ENCODE measurements at places on chromosomes 16 and 17. TPM values are rescaled to one million over a fixed set of nuclear protein-coding genes. Genes with fewer than 3 reads are reported as not detected.

GRCh38 chr16:19265380-19265930 lies 20.1 kb upstream of the CLEC19A start:
- no peak for DNase-seq

DNA sequence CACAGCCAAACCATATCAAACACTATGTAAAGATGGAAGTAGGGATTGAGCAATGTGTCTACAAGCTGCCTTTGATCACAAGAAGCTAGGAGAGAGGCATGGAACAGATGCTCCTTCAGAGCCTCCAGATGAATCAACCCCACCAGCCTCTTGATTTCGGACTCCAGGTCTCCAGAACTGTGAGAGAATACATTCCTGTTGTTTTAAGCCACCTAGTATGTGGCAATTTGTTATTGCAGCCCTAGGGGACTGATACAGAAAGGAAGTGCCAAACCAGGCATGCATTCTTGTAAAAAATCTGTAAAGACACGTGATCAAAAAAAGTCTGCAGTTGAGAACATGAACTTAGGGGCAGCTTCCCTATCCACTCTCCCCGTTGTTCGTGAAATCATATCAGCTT lies 91.1 kb downstream of the C17orf67 start:
- no peak for DNase-seq

DNA sequence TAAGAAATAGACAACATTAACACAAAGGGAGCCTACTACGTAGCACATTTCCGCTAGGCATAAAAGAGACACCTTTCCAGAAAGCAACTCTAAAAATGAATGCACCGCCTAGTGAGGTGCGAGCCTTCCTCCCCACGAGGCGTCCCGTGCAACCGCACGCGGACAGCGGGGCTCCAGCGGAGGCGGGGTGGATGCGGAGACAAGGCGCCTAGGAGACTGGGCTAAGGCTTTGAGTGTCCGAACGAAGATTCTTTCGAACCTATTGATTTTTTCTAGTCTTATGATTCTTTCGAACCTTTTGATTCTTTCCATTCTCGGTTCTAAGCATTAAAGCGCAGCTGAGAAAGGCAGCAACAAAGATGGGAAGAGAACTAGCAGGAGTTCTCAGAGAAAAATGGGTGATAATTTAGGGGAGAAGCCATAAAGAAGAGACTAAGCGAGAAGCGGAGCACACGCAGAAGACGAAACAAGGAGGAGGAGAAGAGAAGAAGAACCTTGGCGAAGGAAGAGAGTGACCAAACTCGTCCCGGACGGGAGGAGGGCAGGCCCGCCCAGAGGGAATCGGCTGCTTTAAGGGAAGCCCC lies 394 bp upstream of the CPD start:
- DNase-seq: peak; percentile 52

GRCh38 chr16:69293401-69293800 lies 17.7 kb upstream of the VPS4A start:
- DNase-seq: no peak

DNA sequence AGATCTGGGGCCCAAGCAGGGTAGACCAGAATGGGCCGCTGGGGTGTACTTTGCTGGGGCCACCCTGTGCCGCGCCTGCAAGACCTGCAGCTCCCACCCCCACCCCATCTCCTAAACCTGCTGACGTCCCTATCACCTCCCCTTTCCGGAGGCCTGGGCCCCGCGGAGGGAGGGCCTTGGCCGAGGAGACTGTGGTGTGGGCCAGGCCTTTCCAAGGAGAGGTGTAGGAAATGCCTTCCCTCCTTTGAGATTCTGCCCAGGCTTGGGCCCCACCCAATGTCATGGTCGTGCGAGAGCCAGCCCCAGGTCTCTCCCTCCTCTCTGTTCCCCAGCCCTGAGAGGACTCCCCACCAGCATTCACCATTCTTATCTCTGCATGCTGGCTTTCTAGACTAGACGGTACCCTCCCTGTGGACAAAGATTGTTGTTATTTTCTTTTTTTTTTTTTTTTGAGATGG lies 3.9 kb upstream of the WFIKKN2 start:
- DNase-seq: no peak

- no peak for DNase-seq
These were observed 2.1 kb downstream of the RPL23 start for GRCh38 chr17:38851434-38851833.

DNA sequence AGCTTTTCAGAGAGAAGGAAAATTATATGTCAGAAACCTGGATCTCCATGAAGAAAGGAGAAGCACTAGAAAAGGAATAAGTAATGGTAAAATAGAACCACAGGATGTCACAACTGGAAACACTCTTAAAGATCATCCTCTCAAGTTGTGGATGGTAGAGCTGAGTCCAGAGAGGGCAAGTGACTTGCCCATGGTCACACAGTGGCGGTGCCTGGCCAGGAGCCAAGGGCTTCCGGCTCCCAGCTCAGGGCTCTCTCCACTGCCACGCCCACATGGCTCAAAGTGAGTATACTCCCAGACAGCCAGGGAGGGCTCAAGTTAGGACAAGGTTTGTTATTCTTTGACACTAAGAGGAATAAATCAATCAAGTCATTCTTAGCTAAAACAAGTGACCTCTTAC lies 159.8 kb downstream of the COPRS start:
- DNase-seq: no peak

ABCA9 gene
- 100 TPM for total RNA-seq

KRTAP4-4 gene
- not detected for total RNA-seq

DNA sequence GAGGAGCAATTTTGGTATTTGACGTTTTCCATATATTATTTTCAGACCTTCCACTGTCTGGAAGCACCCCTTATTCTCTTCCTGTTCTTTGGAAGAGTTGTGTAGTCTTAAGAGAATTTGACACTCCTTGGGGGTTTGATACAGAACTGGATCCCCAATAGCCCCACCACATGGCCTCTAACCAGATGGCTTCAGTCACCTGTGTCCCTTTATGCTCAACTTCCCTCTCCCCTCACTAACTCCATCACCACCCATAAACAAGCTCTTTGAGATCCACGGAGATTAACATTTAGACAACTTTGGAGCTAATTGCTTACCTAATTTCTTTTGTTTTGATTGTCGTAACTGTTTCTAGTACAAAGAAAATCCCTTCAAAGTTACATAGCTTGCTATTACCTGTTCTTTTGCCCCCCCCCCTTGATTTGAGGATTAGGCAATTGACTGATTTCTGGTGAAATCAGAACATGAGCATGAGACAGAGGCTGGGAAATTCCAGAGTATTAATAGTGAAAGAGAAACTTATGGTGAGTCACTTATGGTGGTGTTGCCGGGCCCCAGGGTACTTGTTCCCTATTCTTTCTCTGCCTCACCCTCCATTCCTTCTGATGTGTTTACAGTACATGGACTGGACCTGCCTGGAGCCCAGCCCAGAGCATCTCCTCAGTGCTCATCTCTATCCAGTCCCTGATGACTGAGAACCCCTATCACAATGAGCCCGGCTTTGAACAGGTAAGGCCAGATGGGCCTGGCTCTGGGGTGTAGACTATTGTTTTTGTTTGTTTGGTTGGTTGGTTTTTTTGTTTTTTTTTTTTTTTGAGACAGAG lies 7.5 kb downstream of the UBE2Z start:
- no peak for DNase-seq

DNA sequence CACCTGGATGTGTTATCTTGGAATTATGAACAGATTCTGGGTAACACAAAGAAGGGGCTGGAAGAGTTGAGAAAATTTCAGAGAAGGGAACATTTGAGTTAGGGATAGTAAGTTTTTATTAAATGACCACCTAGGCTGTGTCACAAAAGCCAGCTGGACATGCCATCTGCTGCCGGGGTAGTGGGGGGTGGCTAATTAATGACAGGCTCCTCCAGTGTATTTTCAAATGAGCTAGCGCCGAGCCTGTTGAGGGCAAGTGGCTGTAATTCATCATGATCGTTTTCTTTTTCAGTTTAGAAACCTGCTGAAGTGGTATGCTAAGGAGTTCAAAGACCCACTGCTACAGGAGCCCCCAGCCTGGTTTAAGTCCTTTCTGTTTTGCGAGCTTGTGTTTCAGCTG lies 6.2 kb downstream of the TMEM97 start:
- peak; percentile 17 for DNase-seq

GRCh38 chr17:69809331-69809730 lies 265.7 kb upstream of the KCNJ16 start:
- DNase-seq: no peak

- DNase-seq: peak; percentile 90
These were observed 2.9 kb downstream of the RNF213 start for GRCh38 chr17:80263253-80264204.

- no peak for DNase-seq
These were observed 979 bp downstream of the MAP3K14 start for GRCh38 chr17:45315648-45316433.

DNA sequence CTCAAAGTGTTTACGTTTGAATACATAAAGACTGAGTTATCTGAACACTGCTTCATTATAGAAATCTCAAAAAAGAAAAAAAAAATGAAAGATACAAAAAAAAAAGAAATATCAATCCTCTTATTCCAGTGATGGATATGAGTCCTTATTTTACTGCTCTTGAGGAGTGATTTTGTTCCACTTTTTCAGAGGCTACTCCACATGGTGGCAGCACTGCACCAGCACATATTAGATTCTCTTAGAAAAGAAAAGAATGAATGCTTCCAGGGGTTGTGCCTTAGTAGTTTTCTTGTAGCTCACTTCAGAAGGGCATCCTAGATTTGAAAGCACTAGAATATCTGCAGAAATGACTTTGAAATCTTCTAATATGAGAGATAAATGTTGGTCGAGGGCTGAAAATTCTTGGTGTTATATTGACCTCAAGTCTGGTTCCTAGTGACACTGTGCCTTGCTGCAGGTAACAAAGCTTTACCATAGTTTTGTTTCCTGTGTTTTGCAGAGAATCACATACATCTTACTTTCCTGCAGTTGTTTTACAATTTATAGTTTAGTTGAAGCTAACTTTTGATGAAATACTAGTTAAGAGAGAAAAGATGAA lies 25.9 kb downstream of the AP2B1 start:
- peak; percentile 53 for DNase-seq

CES5A gene
- total RNA-seq: not detected

ABCC11 gene
- not detected for total RNA-seq

DNA sequence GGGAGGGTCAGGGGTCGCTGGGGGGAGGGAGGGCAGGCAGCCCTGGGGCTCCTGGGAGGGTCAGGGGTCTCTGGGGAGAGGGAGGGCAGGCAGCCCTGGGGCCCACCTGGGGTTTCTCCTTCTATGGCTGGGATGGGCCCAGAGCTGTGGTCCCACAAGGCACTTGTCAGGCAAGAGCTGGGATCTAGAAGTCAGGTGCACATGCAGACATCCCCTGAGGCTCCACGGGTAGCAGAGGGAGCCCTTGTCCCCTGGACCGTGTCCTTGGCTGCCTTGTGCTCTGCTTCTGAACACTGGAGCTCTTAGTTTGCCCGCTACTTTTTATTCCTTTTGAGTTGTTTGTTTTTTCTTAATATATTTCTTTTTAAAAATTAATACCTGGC lies 1.8 kb downstream of the TUBB3 start:
- DNase-seq: no peak

DNA sequence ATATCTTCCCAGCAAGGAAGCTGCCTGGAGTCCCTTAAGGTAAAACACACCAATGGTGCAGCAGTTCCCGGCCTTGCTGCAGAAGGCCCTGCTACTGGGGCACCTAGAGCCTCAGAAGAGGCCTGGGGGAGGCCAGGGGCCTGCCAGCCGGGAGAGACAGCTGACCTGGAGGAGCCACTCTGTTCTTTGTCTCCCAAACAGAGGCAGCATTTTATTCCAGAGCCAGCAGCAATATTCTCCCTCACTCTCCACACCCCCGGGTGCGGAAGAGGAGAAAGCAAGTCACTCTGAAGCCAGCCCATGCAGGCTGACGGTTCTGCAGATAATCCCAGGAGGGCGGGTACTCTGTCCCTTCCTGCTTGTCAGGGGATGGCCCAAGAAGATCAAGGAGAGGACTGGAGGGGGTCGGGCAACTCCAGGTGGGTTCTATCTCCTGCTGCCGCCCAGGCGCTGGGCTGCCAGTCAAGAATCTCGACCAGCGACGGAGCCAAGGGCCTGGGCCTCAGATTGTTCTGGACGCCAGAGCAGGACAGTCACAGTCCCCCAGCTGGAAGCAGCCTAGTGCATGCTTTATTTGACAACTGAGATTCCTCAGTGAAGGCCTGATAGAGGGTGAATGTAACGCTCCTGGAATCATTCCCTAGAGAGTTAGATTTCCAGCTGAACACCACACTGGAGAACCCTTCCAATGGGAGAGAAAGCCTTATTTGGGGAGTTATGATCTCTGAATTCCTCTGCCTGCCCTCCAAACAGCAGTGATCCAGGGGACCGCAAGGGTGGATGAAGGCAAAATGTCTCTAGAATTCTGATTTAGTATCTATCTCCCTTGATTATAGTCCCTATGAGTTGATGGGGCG lies 1.1 kb upstream of the KIFC3 start:
- no peak for DNase-seq

RAB37 gene
- 1.4 TPM for total RNA-seq

- peak; percentile 53 for DNase-seq
These were observed 13.0 kb downstream of the PITPNM3 start for GRCh38 chr17:6543079-6544010.

DNA sequence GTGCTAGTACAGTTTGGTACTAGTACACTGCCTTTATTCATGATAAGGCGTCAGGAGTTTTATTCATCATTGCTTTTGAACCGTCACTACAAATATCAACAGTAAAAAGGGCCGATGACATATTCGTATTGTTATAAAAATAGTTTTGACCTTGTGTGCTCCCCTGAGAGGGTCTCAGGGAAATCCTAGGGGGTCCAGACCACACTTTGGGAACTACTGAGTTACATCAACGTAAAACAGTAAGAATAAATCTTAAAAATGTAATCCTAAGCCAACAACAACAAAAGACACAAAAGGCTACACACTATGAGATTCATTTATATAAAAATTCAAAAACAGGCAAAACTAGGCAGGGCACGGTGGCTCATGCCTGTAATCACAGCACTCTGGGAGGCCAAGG lies 11.2 kb downstream of the MYH10 start:
- no peak for DNase-seq
